Stimulated activated CD8-positive, alpha-beta memory T cell treated with anti-CD3 and anti-CD28 coated beads, Interleukin-7, amount 100 ng/mL, for 48 hours (primary cell): ENCODE measurements at places on chromosomes 11 and 22.

DNA sequence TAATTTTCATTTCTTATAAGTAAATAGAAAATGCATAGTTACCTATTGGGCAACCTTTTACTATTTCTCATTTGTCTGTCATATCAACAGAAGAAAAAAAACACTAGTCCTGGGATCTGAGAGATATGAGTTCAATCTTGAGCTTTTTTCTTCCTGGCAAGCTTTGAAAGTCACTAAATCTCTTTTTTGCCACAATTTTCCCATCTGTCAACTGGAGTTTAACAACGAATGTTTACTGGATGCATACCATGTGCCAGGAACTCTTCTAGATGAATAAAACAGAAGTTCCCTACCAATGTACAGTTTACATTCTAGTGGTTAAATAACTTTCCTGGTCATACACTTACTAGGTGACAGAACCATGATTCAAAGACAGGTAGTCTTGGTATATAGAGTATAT lies 31.0 kb downstream of the FSHB start:
- no peak for DNase-seq

DNA sequence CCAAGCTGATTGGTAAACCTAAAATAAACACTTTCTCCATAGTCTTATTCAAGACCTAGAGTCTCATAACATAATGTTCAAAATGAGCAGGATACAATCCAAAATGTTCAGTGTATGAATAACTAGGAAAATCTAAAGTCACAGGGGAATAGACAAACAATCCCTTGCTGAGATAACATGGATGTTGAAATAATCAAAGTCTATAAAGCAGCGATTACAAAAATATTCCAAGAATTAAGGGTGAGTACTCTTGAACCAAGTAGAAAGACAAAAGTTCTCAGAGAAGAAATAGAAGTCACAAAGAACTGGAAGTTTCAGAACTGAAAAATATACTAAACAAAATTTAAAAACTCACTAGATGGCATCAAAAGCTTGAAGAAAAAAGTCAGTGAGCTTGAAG lies 561.0 kb downstream of the INSC start:
- no peak for DNase-seq

DNA sequence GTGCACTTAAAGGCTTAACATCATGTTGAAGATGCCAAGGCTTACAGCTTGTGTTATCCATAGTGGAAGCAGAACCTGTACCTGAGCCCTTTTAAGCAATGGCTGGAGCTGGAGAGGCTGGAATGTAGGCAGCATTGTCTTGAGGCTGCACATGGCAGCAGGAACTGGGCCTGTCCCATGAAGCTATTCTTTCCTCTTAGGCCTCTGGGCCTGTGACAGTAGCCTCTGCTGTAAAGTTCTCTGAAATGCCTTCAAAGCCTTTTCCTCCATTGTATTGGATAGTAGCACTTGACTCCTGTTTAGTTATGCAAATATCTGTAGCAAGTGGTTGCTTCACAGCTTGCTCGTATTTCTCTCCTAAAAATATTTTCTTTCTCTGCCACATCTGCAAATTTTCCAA lies 127.4 kb upstream of the ANO5 start:
- DNase-seq, result no peak

GRCh38 chr11:16923987-16924386 lies 90.2 kb downstream of the PLEKHA7 start:
- DNase-seq, result no peak

GRCh38 chr22:30144391-30144790 lies 64.1 kb downstream of the HORMAD2 start:
- DNase-seq, result no peak

- DNase-seq, result no peak
Measured at GRCh38 chr11:128400382-128401203, 186.8 kb downstream of the ETS1 start.

GRCh38 chr22:26122920-26123468 lies 46.3 kb upstream of the SEZ6L start:
- no peak for DNase-seq

- DNase-seq, result no peak
Measured at GRCh38 chr22:37627545-37627944, 11.9 kb upstream of the SH3BP1 start.

GRCh38 chr11:117453886-117454563 lies 126.4 kb downstream of the CEP164 start:
- DNase-seq, result no peak

DNA sequence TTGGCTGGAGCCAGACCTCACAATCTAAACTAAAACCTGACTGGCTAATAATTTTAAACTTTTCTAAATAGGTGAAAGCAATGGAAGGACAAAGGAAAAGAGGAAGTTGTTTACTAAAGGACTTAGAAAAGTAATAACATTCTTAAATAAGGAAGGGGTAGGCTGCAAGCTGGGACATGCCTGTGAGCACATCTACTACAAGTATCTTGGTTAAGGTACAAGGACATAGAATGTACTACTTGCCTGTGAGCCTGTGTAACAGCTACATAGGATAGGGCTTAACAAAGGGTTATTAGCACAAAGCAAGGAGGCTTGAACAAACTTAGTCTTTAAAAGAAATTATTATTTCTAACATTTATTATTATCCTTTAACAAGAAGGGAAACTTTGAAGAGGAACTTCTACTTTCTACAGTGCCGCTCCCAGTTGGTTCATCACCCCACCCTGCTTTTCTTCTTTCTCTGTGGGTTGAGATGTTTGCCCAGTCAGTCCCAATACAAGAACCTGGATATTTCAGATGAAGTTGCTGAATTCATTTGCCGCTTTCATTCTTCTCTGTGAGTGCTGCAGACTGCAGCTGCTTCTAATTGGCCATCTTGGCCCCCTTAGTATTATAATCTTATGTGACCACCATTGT lies 87.5 kb downstream of the PRMT3 start:
- DNase-seq, result no peak

- DNase-seq, result no peak
Measured at GRCh38 chr11:21260101-21260500, 590.7 kb downstream of the NELL1 start.

DNA sequence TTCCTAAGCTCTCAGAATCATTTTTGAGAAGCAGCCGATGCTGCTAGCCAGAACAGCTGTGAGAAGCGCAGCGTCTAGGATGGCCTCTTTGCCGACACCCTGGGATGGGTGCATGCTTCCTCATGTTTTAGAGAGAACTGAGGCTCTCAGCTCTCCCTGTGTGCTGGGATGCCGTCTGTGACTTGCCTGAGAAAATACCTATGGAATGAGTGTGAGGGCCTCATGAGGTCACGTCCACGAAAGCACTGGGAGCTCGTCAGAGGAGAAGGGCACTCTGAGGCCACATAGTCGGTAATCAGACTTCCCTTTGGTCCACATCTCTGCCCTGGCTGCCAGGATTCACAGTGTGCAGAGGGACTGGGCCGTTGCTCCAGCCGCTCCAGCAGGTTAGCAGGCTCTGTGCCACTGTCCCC lies 54.7 kb downstream of the MICAL3 start:
- DNase-seq, result no peak

GRCh38 chr11:88282747-88283515 lies 54.6 kb downstream of the CTSC start:
- DNase-seq, result no peak
